Stimulated activated naive CD4-positive, alpha-beta T cell treated with Interleukin-2 at 50 U/mL for 16 hours (primary cell): ENCODE measurements at places on chromosomes 1 and 21.

GRCh38 chr1:225534772-225535171 is 106.9 kb upstream of the LBR start:
- DNase-seq: no peak

GRCh38 chr1:16117369-16117768 is 38.5 kb downstream of the EPHA2 start:
- DNase-seq: no peak

DNA sequence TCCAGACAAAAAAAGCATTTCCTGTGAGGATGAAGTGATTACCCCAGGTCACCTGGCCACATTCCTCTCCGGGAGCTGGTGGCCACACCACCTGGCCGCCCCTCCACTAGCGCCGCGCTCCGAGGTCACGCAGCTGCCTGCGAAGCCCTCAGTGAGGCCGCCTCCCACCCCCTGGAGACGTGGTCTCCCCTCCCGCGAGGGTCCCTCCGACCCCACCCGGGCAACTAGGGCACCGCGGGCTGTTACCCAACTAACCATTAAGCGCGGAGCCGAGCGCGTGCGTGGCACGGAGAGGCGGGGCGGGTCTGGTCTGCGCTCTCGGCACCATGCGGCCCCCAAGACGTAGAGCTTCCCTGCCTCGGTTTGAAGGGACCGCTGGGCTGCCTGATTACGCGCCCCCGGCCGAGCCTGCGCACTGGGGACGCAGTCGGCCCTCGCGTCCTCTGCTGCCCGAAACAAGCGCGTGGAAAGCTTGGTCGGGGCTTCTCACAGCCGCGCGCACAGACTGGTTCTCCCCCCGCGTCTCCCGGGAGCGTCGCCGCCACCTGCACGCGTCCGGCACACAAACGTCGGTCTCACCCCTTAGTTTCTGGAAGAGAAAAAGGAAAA is 106.5 kb downstream of the SLC16A1 start:
- no peak for DNase-seq

GRCh38 chr1:180923021-180923841 is 10.5 kb downstream of the KIAA1614 start:
- no peak for DNase-seq

- DNase-seq: no peak
These were observed 41.6 kb upstream of the NRDC start for GRCh38 chr1:51920130-51920529.

GRCh38 chr1:41530411-41530810 is 45.9 kb upstream of the EDN2 start:
- DNase-seq: no peak
